Hepatocyte (in vitro differentiated cells): ENCODE measurements at places on chromosomes 13 and 19. TPM values are rescaled to one million over a fixed set of nuclear protein-coding genes. Genes with fewer than 3 reads are reported as not detected.

Gene IQCN
- 1.5 and 2.3 TPM in 2 replicates for polyA plus RNA-seq

Gene SELENOV
- polyA plus RNA-seq, result 0.98 and 2.2 TPM in 2 replicates

Gene POMP
- polyA plus RNA-seq, result 198 and 203 TPM in 2 replicates

Gene PDE4C
- 0.10 and 0.47 TPM in 2 replicates for polyA plus RNA-seq

Gene ELSPBP1
- 0.28 and 1.9 TPM in 2 replicates for polyA plus RNA-seq

Gene ZNF793
- 6.0 and 6.2 TPM in 2 replicates for polyA plus RNA-seq

Gene MAMSTR
- 5.2 and 7.5 TPM in 2 replicates for polyA plus RNA-seq

Gene FXYD3
- 491 and 542 TPM in 2 replicates for polyA plus RNA-seq

Gene PRMT1
- 175 and 180 TPM in 2 replicates for polyA plus RNA-seq

Gene MICOS13
- 120 and 157 TPM in 2 replicates for polyA plus RNA-seq

Gene ASF1B
- 10.0 and 12.4 TPM in 2 replicates for polyA plus RNA-seq

Gene KLHL1
- 0.57 and 1.2 TPM in 2 replicates for polyA plus RNA-seq

Gene ADPRHL1
- polyA plus RNA-seq, result 0.58 and 1.0 TPM in 2 replicates

Gene FCER2
- polyA plus RNA-seq, result not detected in 2 replicates

Gene ZNF439
- 2.3 and 2.6 TPM in 2 replicates for polyA plus RNA-seq

Gene NLRP7
- not detected in 2 replicates for polyA plus RNA-seq

Gene GIPR
- 5.6 and 6.7 TPM in 2 replicates for polyA plus RNA-seq

Gene MUC16
- 1.3 and 5.6 TPM in 2 replicates for polyA plus RNA-seq

Gene SLC10A2
- polyA plus RNA-seq, result 0.63 and 0.74 TPM in 2 replicates

Gene LSM14A
- 59.9 and 64.7 TPM in 2 replicates for polyA plus RNA-seq

Gene PALM3
- polyA plus RNA-seq, result 2.3 and 3.4 TPM in 2 replicates

Gene ARID3A
- 180 and 203 TPM in 2 replicates for polyA plus RNA-seq

Gene PSG3
- polyA plus RNA-seq, result not detected in 2 replicates

Gene CD79A
- polyA plus RNA-seq, result 0.27 TPM in 1 of 2 replicates, not detected in the other

Gene SULT2A1
- polyA plus RNA-seq, result 75.7 and 120 TPM in 2 replicates

Gene ALOX5AP
- polyA plus RNA-seq, result 10.1 and 17.2 TPM in 2 replicates

Gene C5AR2
- 0.24 TPM in 1 of 2 replicates, not detected in the other for polyA plus RNA-seq

Gene LGI4
- polyA plus RNA-seq, result 5.2 and 8.8 TPM in 2 replicates

Gene KIR3DL2
- not detected in 2 replicates for polyA plus RNA-seq

Gene ZNF534
- polyA plus RNA-seq, result not detected in 2 replicates

Gene LILRB4
- not detected in 2 replicates for polyA plus RNA-seq

Gene GJA3
- 0.10 and 0.16 TPM in 2 replicates for polyA plus RNA-seq

Gene CD33
- polyA plus RNA-seq, result 0.57 TPM in 1 of 2 replicates, not detected in the other

Gene MCEMP1
- polyA plus RNA-seq, result not detected in 2 replicates

Gene CRX
- 0.09 and 0.15 TPM in 2 replicates for polyA plus RNA-seq

Gene WDR88
- 0.11 and 0.61 TPM in 2 replicates for polyA plus RNA-seq

Gene FBXL12
- polyA plus RNA-seq, result 42.3 and 44.4 TPM in 2 replicates

Gene HS6ST3
- polyA plus RNA-seq, result 1.7 and 2.7 TPM in 2 replicates

Gene MISP
- polyA plus RNA-seq, result 38.4 and 50.9 TPM in 2 replicates

Gene TPGS1
- 61.0 and 69.0 TPM in 2 replicates for polyA plus RNA-seq

Gene ZNF549
- polyA plus RNA-seq, result 3.2 and 3.5 TPM in 2 replicates

Gene GAPDHS
- not detected in 2 replicates for polyA plus RNA-seq

Gene PSENEN
- 106 and 127 TPM in 2 replicates for polyA plus RNA-seq
